ENCODE measurements at places on chromosomes 2 and 18. TPM values are rescaled to one million over a fixed set of nuclear protein-coding genes. Genes with fewer than 3 reads are reported as not detected.

Gene SPDYA
- total RNA-seq, result 0.71 TPM

Gene SH3BP4
- total RNA-seq, result 25.4 TPM

Gene SLC11A1
- total RNA-seq, result 0.14 TPM

Gene CRYGC
- not detected for total RNA-seq

Gene AQP4
- total RNA-seq, result not detected

Gene REG3A
- not detected for total RNA-seq

Gene SERPINB3
- total RNA-seq, result not detected

Gene RGPD3
- total RNA-seq, result 0.09 TPM

Gene KHK
- total RNA-seq, result 0.55 TPM

Gene LRRTM1
- total RNA-seq, result not detected

Gene FSHR
- total RNA-seq, result not detected

Gene MATN3
- 1.5 TPM for total RNA-seq
